ENCODE measurements at places on chromosomes 4 and X. TPM values are rescaled to one million over a fixed set of nuclear protein-coding genes. Genes with fewer than 3 reads are reported as not detected.

AKAP14 gene
- not detected for total RNA-seq

F9 gene
- not detected for total RNA-seq

- DNase-seq, result no peak
- no peak overlapping the region for H3K27ac ChIP-seq
- H3K4me1 ChIP-seq, result no peaks in the 10 kb centered on the region
- H3K4me3 ChIP-seq, result no peak overlapping the region
- H3K27me3 ChIP-seq, result no peaks in the 10 kb centered on the region
Measured at GRCh38 chr4:8315435-8316250, 46.1 kb downstream of the HTRA3 start.

DNA sequence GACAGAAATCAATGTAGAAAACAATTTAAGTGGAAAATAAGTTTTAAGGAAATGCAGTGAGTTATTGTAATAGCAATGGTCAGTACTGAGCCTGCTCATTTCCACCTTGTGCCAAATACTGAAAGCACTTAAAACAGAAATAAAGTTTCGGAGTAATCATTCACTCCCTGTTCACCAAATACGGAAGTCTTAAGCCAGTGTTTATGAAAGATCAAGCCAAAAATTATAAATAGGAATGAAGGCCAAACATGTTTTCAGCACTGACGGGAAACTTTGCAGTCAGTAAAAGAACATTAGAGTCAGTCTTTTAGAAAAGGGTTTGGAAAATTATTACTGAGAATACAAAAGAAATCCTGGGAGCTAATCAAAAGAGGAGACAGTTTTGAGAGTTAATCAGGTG is 178.6 kb downstream of the DMD start:
- no peak overlapping the region for H3K4me3 ChIP-seq
- DNase-seq, result no peak
- no peaks in the 10 kb centered on the region for H3K36me3 ChIP-seq
- H3K27me3 ChIP-seq, result no peaks in the 10 kb centered on the region
- H3K27ac ChIP-seq, result peak overlapping the region; percentile 21

GRCh38 chr4:145814246-145814645 is 124.4 kb downstream of the ZNF827 start:
- H3K4me1 ChIP-seq, result no peaks in the 10 kb centered on the region
- no peak for DNase-seq
- H3K27ac ChIP-seq, result no peak overlapping the region
- H3K36me3 ChIP-seq, result no peaks in the 10 kb centered on the region
- no peaks in the 10 kb centered on the region for H3K27me3 ChIP-seq

- no peaks in the 10 kb centered on the region for H3K4me1 ChIP-seq
- no peak overlapping the region for H3K27ac ChIP-seq
- no peaks in the 10 kb centered on the region for H3K36me3 ChIP-seq
- DNase-seq, result no peak
- no peaks in the 10 kb centered on the region for H3K27me3 ChIP-seq
Measured at GRCh38 chr4:68383115-68383514, 33.2 kb upstream of the YTHDC1 start.
